ENCODE measurements at places on chromosomes 4 and X.
A peak's percentile ranks its signal among the peaks of the same experiment; 100 is the strongest.

DNA sequence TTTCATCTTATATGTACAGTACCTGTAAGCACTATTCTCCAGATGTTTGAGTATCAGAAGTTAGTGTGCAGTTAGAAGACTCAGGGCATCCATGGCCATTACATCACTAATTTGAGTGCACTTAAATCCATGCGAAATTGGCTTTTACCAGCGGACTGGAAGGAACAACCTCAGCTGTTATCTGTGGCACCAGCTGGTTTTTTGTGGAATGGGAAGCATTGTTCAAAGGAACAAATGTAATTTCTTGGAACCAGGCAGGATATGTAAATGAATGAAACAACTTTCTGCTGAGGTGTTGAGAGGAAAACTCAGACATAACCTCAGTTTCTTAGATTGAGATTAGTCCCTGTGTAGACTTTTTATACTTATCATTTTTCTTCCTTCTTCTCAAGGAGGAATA lies 60.2 kb downstream of the PDGFRA start:
- no peak for DNase-seq

GRCh38 chrX:132270021-132270420 lies 50.8 kb upstream of the RAP2C start:
- no peak for DNase-seq

DNA sequence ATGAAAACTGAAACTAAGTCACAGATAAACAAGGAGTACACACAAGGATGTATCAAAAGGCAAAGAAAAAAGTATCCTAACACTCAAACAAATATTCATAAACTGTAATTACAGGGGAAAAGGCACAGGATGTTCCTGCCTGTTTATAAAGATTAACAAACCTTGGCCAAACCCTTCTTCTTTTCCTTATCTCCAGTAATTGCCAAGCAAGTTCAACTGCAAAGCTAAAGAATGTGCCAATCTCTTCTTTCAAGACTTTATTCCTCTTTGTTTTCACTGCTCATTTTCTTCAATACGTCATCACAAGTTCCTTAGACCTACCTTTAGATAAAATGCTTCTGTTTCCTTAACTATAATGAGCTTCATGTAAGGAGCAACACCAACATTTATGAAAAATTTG lies 171.2 kb downstream of the AMELX start:
- DNase-seq, result no peak

DNA sequence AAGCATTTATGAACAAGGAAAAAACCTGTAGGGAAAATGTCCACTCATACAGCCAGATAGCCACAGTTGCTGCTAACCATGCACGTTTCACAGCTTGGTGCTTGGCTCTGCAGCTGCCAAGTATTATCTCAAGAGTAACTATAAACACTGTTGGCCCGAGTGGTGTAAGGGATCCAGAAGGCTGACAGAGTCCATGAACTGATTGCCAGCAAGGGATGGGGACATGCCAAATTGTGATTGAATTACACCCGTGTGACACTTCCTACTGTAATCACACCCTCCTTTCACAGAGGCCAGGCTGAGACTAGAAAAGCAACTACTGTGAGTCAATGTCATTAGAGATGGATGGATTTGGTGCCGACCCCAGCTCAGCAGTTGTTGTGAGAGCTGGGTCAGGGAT lies 223.9 kb upstream of the ANKRD50 start:
- DNase-seq, result no peak

DNA sequence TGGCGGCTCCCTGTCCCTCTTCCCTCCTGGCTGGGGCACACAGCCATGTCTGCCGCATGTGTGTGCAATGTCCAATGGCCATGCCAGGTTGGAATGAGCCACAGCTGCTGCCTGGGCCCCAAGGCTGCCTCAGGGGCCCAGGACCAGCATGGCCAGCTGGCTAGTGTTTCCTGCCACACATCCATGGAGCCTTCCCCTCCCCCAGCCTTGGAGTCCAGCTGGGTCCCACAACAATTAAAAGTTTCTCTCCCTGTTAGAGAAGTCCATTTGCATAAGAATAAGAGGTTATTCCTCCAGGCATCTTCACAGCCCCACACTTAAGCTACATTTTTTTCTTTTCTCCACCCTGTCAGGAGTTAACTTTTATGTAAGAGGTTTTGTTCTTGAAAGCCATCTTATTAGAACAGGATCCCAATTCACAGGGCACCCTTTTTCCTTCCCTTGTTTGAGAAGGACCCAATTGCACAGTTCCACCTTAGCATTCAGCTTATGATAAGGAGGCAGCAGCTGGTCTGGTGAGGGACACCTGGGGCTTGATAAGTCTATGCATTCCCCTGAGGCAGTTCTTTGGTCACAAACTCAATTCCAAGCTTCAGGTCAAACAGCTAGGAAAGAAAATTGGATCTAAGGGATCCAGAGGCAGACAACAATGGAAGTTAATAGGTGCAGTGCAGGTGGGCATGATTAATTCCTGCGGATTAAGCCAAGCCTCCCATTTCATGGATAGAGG lies 963.3 kb upstream of the GRIA3 start:
- DNase-seq, result no peak

DNA sequence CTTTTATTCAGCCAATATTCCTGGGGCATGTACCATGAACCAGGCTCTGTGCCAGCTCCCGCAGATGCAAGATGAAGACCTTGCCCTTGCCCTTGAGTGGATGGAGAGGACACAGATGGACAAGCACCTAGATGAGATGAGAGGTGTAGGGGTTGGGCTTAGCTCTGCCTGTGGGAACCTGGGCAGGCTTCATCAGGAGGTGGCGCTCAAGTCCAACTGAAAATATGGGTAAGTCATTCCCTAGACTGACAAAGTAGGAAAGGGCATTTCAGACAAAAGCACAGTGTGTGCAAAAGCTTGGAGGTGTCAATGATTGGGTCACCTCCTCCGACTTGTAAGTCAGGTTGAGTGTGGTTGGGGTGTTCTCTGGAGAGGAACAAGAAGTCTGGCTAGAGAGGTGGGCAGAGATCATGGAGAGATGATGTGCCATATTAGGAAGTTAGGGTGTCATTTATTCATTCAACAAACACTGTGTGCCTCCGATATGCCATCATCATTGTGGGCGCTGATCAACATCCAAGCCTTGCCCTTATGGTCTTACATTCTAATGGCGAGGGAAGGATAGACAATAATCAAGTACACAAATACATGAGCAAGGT lies 64.6 kb downstream of the ANAPC4 start:
- no peak for DNase-seq

DNA sequence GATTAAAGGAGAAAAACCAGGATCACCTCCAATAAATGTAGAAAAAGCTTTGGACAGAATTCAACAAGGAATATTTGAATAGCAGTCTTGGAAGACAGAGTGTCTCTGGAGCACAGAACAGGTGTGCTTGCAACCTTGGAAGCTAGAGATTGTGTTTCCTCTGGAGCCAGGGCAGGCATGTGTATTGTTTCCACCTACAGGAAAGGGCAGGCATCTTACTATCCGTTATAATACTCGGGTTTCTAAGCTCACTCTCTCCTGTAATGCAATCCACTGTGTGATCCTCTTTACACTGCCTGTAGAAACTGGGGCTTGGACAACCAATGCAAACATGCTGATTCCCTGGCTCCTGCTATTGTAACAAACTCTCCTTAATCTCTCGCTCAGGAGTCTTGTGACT lies 14.4 kb downstream of the CCDC110 start:
- no peak for DNase-seq

- DNase-seq, result no peak
Measured at GRCh38 chr4:94598758-94599157, 147.0 kb downstream of the PDLIM5 start.

DNA sequence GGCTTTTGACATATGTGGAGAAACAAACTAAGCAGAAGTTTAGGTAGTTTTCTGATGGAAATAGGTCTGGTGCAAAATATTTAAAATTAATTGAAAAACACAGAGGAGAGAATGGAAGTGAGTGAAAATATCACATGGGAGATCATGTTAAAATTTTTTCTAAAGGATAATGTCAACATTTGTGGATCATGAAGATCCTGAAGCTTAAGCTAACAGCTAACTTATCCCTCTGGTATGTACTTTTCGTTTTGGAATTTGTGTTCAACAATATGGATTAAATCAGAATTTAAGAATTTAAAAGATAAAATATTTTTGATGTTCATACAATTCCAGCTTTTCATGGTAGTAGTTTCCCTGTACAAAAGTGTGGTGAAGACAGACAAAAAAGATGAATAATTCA lies 572.8 kb upstream of the FAM241A start:
- no peak for DNase-seq

DNA sequence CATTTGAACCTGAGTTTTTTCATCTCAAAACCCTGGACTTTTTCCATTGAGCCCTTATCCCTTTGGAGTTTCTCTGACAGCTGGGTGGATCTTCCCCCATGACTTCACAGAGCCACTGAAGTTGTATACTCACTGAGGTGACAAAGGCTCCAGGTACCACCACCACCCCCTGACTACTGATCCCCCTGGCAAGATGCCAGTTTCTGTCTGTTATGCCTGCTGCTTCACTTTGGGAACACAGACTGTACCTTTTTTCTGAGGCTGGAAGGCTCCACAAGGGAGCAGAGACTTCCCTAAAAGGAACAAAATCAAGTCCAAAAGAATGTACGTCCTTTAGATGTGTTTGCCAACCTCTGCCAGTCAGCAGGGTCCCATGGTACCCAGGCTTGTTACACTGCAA lies 160.3 kb upstream of the JADE1 start:
- no peak for DNase-seq

GRCh38 chr4:183918696-183919095 lies 13.6 kb downstream of the STOX2 start:
- DNase-seq, result no peak

DNA sequence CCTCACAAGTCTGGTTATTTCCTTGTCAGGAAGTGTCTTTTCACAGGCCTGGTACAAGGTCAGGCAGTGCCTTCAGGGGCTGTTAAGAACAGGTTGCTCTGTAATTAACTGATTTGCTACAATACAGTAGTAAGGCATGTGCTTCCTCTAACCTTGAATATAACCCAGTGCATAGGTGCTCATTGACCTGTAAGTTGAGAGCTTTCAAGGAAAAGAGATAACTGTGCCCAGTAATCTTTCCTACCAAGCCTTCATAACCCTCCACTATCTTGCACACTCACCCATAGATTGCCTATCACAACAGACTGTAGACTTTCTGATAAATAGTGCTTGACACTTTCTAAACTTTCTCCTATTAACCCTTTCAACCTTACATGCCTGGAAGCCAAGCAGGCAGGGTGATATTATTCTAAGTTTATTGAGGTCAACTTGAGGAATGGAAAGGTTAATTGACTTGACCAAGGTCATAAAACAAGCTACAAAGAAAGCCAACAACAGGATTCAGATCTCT lies 148.1 kb downstream of the PPARGC1A start:
- DNase-seq, result no peak

DNA sequence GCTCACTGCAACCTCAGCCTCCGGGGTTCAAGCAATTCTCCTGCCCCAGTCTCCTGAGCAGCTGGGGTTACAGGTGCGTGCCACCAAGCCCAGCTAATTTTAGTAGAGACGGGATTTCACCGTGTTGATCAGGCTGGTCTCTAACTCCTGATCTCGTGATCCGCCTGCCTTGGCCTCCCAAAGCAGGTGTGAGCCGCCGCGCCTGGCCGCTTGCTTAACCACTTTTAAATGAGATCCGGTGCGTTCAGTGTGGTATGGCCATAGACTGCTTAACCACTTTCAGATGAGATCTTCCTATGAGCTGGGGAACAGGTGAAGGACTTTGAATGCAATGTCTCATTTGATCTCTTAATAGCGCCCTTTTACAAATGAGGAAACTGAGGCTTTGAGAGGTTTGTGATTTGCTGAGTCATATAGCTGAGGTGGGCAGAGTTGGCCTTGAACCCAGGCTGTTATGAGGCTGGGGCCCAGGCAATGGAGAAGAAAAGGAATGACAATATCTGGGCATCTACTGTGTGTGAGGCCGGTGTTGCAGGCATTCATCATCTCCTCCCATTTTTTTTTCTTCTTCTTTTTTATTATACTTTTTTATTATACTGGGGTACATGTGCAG lies 41.9 kb upstream of the NSG1 start:
- DNase-seq, result no peak

- no peak for DNase-seq
Measured at GRCh38 chr4:109157696-109158095, 144.8 kb downstream of the COL25A1 start.

DNA sequence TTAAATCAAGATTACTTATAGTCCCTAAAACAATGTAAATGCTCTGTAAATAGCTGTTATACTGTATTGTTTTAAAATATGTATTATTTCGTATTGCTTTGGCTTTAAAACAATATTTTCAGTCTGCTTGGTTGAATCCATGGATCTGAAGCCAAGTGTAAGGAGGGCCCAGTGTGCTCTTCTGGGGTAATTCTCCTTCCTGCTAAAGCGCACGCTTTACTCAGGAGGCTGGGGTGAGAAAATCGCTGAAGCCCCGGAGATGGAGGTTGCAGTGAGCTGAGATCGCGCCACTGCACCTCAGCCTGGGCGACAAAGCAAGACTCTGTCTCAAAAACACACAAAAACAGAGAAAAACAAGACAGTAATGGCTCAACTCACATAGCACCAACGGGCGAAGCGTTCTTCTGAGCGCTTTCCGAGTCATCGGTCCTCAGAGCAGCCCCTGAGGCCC lies 391 bp upstream of the IDUA start:
- peak; percentile 32 for DNase-seq

DNA sequence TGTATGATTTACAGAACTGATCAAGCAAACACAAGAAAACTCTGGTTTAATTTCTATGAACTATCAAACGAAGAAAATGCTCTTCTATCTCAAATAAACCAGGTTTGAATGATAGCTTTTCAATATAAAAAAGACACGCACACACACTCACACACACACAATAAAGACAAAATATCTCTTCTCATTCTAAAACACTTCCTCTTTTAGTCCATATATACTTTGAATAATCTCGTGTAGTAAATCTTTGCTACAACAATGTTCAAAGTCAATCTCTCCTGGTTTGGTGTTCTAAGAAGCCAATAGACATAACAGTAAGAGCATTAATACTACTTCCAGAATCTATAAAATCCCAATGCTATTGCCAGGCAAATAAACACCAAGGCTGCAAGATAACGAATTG lies 13.3 kb downstream of the CXCL2 start:
- no peak for DNase-seq

- DNase-seq, result no peak
Measured at GRCh38 chrX:150159537-150159936, 203.6 kb upstream of the MAMLD1 start.

- no peak for DNase-seq
Measured at GRCh38 chr4:57426779-57427395, 316.7 kb upstream of the IGFBP7 start.

DNA sequence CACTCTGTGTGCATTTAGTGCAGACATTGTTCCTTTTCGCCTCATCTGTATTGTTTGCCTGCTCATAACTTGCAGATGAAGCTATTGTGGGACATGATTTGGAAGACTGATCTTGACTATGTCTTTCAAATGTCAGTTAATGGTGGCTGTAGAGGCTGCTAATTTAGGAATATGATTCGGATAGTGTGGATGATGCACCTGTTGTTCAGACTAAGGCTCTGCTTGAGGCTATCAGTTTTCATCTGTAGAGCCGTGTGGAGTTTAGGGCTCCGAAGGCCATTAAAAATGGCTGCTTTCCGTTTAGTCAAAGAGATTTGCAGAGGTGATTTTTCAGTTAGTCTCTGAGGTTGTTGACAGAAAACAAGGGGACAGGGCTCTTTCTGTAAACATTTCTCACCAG lies 102.0 kb downstream of the GBA3 start:
- DNase-seq, result no peak

- DNase-seq, result no peak
Measured at GRCh38 chrX:135112096-135112729, 8.1 kb downstream of the ETDB start.

GRCh38 chr4:89765966-89766365 lies 71.0 kb downstream of the SNCA start:
- no peak for DNase-seq

- no peak for DNase-seq
Measured at GRCh38 chr4:1685235-1686150, 1.4 kb upstream of the FAM53A start.

GRCh38 chr4:57048590-57049304 lies 61.4 kb downstream of the IGFBP7 start:
- no peak for DNase-seq
